Activated T-cell treated with anti-CD3 and anti-CD28 coated beads, Interleukin-2, amount 50 U/mL, for 72 hours (primary cell): ENCODE measurements at places on chromosomes 2 and 18. TPM values are rescaled to one million over a fixed set of nuclear protein-coding genes. Genes with fewer than 3 reads are reported as not detected.
A peak's percentile ranks its signal among the peaks of the same experiment; 100 is the strongest.

GRCh38 chr2:112848833-112849232, 12.3 kb upstream of the IL1B start:
- H3K27me3 ChIP-seq: peaks cover 19% of the 10 kb centered on the region
- DNase-seq: no peak
- H3K4me1 ChIP-seq: no peaks in the 10 kb centered on the region
- no peaks in the 10 kb centered on the region for H3K36me3 ChIP-seq
- no peak overlapping the region for H3K4me3 ChIP-seq

DNA sequence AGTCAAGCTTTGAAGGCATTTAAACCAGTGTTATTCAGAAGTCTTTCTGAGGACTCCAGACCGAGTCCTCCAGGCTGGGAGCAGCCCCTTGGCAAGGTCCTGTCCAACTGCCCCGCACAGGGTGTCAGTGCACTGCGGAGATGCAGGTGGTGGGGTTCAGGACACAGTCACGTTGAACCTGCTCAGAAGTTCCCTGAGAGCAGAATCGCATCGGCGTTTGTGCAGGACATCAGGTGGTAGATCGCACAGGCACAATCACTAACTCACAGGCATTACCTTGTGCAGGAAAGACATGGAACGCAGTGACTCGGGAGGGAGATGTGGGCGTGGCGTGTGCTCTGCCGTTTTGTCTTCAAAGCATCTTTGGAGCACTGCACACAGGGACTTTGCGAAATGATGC, 10.4 kb downstream of the COPS9 start:
- no peak for DNase-seq
- H3K27ac ChIP-seq: no peak overlapping the region
- H3K27me3 ChIP-seq: peaks cover 11% of the 10 kb centered on the region
- peaks cover 2% of the 10 kb centered on the region for H3K36me3 ChIP-seq
- H3K4me1 ChIP-seq: peaks cover 11% of the 10 kb centered on the region

DNA sequence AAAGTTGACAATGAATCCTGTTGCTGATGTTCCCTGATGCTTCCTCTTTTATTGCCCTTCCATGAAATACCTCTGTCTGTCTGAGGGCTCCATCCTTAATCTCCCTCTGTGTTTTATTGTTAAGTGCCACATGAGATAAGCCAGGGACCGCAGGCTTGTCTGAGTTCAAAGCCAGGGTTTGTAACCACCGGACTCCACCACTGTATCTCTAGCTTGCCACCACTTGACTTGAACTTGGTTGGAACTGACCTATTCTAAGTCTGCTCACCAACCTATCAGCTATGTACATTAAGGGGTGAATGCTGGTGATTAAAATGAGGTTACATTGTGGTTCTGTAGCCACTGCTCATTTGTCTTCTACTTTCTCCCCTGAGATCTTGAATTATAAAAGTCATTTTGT, 328.5 kb upstream of the ZEB2 start:
- H3K4me1 ChIP-seq: no peaks in the 10 kb centered on the region
- H3K4me3 ChIP-seq: no peak overlapping the region
- no peak for DNase-seq
- H3K27ac ChIP-seq: no peak overlapping the region
- H3K36me3 ChIP-seq: no peaks in the 10 kb centered on the region

Gene NLRC4
- 0.58 TPM for total RNA-seq

Gene CFAP65
- not detected for total RNA-seq

DNA sequence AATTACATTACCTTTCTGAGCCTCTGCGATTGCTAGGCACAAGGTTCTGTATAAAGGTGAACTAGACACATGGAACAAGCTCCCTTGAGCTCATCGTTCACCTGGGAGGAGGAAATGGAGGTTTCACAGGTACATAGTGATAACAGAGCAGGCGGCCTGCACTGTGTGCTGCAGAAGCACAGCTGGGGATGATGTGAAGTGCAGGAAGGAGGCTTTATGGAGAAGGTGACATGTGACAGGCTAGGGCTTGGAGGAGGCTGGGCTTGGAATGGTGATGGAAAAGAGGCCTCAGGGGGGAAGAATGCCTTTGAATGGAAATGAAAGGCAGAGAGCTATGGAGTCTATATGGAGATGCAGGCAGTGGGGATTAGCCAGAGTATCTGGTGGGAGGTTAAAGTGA, 22.9 kb downstream of the MARCHF4 start:
- H3K4me3 ChIP-seq: peak overlapping the region; percentile 73
- peak overlapping the region; percentile 80 for H3K27ac ChIP-seq
- peaks cover 86% of the 10 kb centered on the region for H3K4me1 ChIP-seq
- DNase-seq: no peak

Gene ITPRIPL1
- total RNA-seq: 31.4 TPM

Gene FHOD3
- not detected for total RNA-seq

DNA sequence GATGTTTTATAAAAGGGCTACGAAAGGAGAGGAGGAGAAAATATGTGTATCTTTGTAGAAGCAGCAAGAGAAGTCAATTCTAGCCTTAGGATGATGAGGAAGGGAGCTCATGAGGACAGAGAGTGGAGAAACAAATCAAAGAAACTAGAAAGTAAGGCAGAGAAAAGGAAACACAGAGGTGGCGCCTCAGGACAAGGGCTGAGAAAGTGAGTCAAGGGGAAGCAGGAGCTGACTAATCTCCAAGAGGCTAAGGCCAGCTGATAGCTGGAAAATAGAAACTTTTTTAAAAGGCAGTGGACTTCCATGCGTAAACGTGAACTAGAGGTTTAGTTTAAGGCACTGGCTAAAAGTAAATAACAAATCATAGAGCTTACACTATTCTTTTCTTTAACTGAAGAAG, 173.3 kb downstream of the ANKRD44 start:
- H3K36me3 ChIP-seq: peaks cover 28% of the 10 kb centered on the region
- peaks cover 88% of the 10 kb centered on the region for H3K4me1 ChIP-seq
- H3K27me3 ChIP-seq: no peaks in the 10 kb centered on the region
- DNase-seq: peak; percentile 38
- H3K27ac ChIP-seq: peak overlapping the region; percentile 82

- H3K36me3 ChIP-seq: no peaks in the 10 kb centered on the region
- H3K27ac ChIP-seq: no peak overlapping the region
- H3K4me1 ChIP-seq: no peaks in the 10 kb centered on the region
- H3K27me3 ChIP-seq: peaks cover 7% of the 10 kb centered on the region
These were observed 20.6 kb downstream of the SCYGR5 start for GRCh38 chr2:227687189-227687588.

Gene AQP12A
- not detected for total RNA-seq

Gene ZNF532
- total RNA-seq: 10.2 TPM

Gene MATN3
- not detected for total RNA-seq

DNA sequence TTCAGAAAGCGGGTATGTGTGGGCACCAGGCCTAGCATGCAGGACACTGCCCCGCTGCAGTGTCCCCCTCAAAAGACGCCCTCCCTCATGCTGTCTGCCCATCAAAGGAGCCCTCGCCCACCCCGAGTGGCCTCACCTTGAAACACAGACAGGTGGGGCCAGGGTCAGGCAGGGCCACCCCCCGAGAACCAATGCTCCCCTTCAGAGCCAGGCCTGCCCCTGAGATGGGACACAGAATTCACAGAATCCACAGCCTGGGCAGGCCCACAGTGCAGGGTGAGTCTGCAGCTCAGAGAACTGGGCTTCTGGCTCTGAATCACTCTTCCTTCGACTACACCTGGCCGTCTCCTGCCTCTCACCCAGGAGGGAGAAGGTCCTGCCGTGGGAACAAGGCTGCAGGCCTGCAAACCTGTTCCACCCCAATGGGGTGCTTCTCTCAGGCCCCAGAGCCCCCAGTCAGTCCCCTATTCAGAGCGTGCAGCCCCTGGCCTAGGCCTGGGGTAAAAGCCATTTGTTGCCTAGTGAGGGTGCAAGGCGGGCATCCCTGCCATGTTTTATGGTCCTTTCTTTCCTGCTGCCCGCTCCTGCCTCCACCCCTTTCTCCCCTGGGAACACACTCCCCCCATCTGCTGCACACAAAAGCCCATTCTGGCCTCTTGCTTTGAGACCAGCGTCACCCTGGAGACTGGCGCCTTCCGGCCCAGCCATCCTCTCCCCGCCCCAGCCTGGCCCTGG, 11.3 kb upstream of the ARHGEF4 start:
- DNase-seq: no peak
- no peaks in the 10 kb centered on the region for H3K36me3 ChIP-seq
- H3K27ac ChIP-seq: no peak overlapping the region
- H3K4me3 ChIP-seq: peak overlapping the region; percentile 44

DNA sequence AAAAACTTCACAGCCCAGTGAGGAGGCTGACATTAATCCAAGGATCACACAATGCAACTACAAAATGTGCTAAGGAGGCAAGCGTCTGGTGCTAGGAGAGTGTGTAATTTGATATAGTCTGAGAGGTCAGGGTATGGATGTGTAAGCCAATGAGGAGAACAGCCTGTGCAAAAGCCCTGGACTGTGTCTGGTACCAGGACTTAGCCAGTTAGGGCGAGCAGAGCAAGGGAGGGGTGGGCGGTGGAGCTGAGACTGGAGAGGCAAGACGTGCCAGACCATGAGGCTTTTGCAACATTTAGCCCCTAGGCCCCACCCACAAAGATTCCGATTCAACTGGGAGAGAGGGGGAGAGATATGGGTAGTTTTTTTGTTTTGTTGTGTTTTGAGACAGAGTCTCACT, 33.5 kb upstream of the SPRED2 start:
- H3K4me1 ChIP-seq: no peaks in the 10 kb centered on the region
- no peaks in the 10 kb centered on the region for H3K36me3 ChIP-seq

GRCh38 chr2:57408587-57408986, 638.0 kb upstream of the VRK2 start:
- H3K27me3 ChIP-seq: no peaks in the 10 kb centered on the region
- no peaks in the 10 kb centered on the region for H3K36me3 ChIP-seq
- H3K27ac ChIP-seq: no peak overlapping the region
- H3K4me3 ChIP-seq: no peak overlapping the region
- no peak for DNase-seq

Gene EIPR1
- total RNA-seq: 34.5 TPM

Gene ELMOD3
- 23.7 TPM for total RNA-seq

Gene CNDP2
- total RNA-seq: 212 TPM

- no peak overlapping the region for H3K4me3 ChIP-seq
- H3K36me3 ChIP-seq: no peaks in the 10 kb centered on the region
- no peak overlapping the region for H3K27ac ChIP-seq
- DNase-seq: peak; percentile 11
- no peaks in the 10 kb centered on the region for H3K4me1 ChIP-seq
These were observed 145.5 kb upstream of the CTAGE1 start for GRCh38 chr18:22563164-22563583.

DNA sequence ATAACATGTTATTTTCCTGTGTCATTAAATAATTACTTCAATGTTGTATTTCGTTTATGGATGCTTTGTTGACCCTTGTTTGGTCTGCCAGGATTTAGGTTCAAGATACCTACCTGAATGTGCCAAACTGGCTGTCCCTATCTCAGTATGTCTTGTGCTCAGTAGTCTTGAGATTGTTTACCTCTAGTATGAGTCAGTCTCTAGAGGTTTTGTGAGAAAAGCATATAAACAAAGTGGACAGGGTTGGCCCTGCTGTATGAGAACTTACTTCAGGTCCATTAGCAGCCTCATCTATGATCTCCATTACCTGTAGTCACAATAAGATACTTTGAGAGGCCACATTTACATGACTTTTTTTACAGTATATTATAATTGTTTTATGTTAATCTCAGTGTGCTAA, 17.8 kb downstream of the DDX18 start:
- H3K27ac ChIP-seq: peak overlapping the region; percentile 57
- H3K4me1 ChIP-seq: peaks cover 12% of the 10 kb centered on the region
- no peak for DNase-seq
- H3K36me3 ChIP-seq: peaks cover 22% of the 10 kb centered on the region
- H3K27me3 ChIP-seq: no peaks in the 10 kb centered on the region

- no peaks in the 10 kb centered on the region for H3K36me3 ChIP-seq
- H3K27me3 ChIP-seq: no peaks in the 10 kb centered on the region
- H3K4me1 ChIP-seq: peaks cover 38% of the 10 kb centered on the region
These were observed 73.6 kb downstream of the COPS8 start for GRCh38 chr2:237159006-237159911.

- no peaks in the 10 kb centered on the region for H3K36me3 ChIP-seq
- H3K4me3 ChIP-seq: no peak overlapping the region
- no peak overlapping the region for H3K27ac ChIP-seq
- no peaks in the 10 kb centered on the region for H3K4me1 ChIP-seq
- no peak for DNase-seq
These were observed 159.5 kb upstream of the EPHA4 start for GRCh38 chr2:221731432-221732145.

DNA sequence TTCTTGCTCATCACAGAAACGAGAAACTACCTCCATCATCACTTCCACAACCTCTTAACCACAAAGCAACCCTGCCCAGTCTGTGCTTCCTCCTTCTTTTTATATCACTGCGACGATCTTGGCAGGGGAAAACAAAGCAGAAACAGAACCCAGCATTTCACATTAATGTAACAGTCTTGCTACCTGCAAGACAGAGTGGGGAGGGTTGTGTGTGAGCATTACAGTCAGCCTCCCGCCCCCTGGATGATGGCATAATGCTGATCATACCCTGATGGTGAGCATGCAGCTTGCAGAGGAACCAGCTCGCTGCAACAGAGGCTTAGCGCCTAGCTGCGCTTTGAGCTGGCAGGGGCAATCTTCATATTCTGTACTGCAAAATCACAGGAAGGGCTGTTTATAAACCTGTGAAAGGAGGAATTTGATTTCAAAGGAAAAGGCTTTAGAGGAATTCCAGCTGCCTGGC, 376.1 kb downstream of the IRS1 start:
- H3K4me1 ChIP-seq: peaks cover 22% of the 10 kb centered on the region
- peak; percentile 58 for DNase-seq
- peak overlapping the region; percentile 29 for H3K4me3 ChIP-seq
- peaks cover 19% of the 10 kb centered on the region for H3K27me3 ChIP-seq

GRCh38 chr18:44799382-44799906, 118.8 kb downstream of the SETBP1 start:
- no peak overlapping the region for H3K27ac ChIP-seq
- peak overlapping the region; percentile 30 for H3K4me3 ChIP-seq
- peak; percentile 18 for DNase-seq

- DNase-seq: peak; percentile 77
- peak within 1 kb of the TSS; percentile 62 for H3K4me3 ChIP-seq
- H3K4me1 ChIP-seq: no peaks in the 10 kb centered on the region
- peaks cover 58% of the 10 kb centered on the region for H3K27me3 ChIP-seq
- H3K27ac ChIP-seq: no peak within 1 kb of the TSS
These were observed at the start of gene PTPRM for GRCh38 chr18:7566567-7567473. PTPRM (plus strand) TSS chr18:7567316; CDS start chr18:7567819, 503 bp downstream.

DNA sequence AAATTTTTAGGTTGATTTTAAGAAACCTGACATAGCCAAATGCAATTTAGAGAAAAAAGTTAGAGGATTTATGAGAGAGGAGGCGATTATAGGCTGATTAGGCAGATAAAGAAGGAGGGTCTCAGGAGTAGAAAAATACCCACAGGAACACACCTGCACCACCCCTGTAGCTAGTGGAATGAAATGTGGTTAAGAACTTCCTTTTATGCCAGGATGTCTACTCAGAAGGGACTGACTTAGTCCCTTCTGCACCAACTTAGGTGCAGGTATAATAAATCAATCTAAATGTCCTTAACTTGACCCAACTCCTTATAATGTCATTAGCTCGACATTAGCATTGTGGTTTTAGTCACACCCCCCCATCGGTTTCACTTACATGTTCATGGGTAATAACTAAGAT, 1274.5 kb upstream of the TMEFF2 start:
- H3K4me1 ChIP-seq: no peaks in the 10 kb centered on the region
- no peaks in the 10 kb centered on the region for H3K27me3 ChIP-seq
- no peak overlapping the region for H3K27ac ChIP-seq

- H3K27me3 ChIP-seq: peaks cover 6% of the 10 kb centered on the region
- DNase-seq: no peak
- no peak overlapping the region for H3K4me3 ChIP-seq
- no peak overlapping the region for H3K27ac ChIP-seq
- H3K36me3 ChIP-seq: peaks cover 6% of the 10 kb centered on the region
- H3K4me1 ChIP-seq: peaks cover 7% of the 10 kb centered on the region
These were observed 11.3 kb upstream of the PXDN start for GRCh38 chr2:1755436-1756191.

- H3K4me1 ChIP-seq: no peaks in the 10 kb centered on the region
- no peak for DNase-seq
These were observed 880.6 kb downstream of the TSN start for GRCh38 chr2:122636097-122636496.
